ENCODE measurements at places on chromosomes 5 and 9.
A peak's percentile ranks its signal among the peaks of the same experiment; 100 is the strongest.

- DNase-seq = no peak
Measured at GRCh38 chr5:14464671-14465070, 116.9 kb upstream of the OTULINL start.

DNA sequence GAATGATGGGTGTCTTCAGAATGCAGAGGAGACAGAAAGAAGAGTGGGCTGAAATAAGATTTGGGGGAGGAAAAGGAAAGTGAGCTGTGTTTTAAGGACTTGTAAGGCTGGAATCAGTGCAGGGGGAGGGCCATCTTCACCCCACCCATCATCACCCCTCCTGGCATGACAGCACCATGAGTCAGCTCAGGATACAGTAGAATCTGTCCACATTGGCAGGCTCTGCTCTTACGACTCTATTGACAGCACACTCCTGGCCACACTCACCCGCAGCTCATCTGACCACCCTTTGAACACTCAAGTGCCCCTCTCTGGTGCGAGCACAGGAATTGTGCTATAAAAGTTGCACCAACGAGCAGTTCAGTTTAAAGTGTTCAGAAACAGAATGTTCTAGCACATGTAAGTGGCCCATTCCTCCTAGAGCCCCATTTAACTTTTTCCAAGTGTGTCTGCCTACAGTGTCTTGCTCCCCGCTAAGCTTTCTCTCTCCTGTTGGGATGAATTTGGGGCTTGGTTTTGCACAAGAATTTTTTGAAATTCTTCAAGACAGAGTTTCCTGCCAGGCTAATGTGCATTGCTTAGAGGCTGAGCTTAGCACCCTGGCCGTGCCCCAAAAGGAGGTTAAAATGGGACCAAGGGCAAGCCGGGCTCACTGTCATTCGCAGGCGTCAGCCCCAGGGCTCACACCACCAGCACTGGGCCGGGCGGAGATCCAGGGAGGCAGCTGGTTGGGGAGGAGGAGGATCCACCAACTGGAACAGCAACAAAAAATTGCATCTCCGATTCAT lies 12.0 kb downstream of the ADRA1B start:
- no peak for DNase-seq

DNA sequence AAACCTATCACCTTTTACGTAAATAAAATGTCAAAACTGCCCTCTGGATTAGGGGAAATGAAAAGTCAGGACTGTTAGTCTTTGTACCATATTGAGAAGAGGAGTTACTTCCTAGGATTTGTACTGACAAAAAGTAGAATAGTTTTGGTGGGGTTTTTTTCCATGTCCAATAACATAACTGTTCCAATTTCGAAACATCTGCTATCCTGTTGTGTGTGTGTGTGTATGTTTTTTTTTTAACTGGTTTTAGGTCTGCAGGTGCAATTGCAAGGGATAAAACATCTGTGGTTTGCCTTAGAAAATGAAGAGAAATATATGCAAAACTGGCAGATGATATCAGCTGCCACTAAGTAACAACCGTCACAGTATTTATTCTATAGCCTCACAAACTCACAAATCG lies 506.8 kb downstream of the NFIB start:
- no peak for DNase-seq

GRCh38 chr9:109027176-109027575 lies 13.9 kb upstream of the CTNNAL1 start:
- no peak for DNase-seq

GRCh38 chr5:175642998-175643397 lies 14.9 kb upstream of the HRH2 start:
- no peak for DNase-seq

DNA sequence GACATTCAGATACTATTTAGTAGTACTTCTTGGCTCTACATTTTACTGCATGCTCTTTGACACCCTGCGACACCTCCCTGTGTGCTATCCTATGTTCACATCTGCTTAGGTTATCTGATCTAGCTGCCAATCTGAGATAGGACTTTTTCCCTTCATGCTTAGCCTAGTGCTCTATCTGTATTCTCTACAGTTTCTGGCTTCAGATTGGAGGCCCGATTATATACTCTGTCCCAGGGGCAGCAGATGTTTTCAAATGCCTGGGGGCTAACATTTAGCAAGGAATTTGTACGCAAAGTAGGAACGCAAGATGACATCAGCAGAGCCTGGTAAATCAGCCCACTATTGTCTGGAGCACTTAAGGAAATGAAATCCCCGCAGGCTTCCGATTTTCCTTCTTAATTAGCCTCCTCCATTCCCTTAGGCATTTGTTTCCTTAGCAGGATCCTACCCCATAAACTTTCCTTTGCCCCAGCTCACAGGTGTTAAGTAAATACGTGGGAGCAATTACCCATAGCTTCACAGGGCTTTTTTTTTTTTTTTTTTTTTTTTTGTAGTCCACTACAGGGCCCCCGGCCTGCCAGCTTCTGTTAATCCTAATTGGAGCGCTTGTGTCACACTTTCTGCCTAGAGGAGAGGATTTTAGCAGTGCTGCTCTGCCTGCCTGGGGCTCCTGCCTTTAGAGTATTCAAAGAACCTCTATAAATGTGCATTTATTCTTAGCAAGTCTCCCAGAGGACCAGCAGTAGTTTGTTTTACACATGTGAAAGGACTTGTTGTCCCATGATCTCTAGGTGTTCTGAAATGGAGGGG lies 61.1 kb upstream of the LPAR1 start:
- peak; percentile 6 for DNase-seq

- no peak for DNase-seq
Measured at GRCh38 chr5:142952229-142952628, 182.1 kb downstream of the ARHGAP26 start.

DNA sequence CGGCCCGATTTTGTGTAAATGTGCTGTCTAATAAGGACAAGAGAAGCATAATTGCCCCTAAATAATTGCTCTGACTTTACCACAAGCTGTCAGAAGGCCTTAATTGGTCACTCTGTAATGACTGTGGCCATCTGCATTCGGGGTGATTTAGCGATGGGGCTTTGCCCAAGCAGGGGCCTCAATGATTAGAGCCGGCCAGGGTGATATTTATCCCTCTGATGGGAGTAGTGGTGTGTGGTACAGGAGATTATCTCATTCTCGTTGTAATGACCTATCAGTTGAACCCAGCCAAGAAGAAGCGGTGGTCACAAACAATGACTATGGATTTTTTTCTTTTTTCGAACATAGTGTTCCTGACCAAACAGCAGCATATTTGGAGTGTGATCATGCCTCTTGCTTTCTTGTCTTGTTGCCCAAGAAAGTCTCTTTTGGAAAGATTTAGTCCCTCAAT lies 72.0 kb upstream of the SAP30L start:
- DNase-seq = no peak

GRCh38 chr5:10941900-10942299 lies 180.9 kb upstream of the DAP start:
- DNase-seq = no peak

GRCh38 chr9:129885670-129886106 lies 50.4 kb downstream of the USP20 start:
- peak; percentile 96 for DNase-seq

GRCh38 chr5:135921388-135921787 lies 25.7 kb upstream of the IL9 start:
- no peak for DNase-seq

GRCh38 chr5:180350711-180351465 lies 2.2 kb downstream of the GFPT2 start:
- no peak for DNase-seq

DNA sequence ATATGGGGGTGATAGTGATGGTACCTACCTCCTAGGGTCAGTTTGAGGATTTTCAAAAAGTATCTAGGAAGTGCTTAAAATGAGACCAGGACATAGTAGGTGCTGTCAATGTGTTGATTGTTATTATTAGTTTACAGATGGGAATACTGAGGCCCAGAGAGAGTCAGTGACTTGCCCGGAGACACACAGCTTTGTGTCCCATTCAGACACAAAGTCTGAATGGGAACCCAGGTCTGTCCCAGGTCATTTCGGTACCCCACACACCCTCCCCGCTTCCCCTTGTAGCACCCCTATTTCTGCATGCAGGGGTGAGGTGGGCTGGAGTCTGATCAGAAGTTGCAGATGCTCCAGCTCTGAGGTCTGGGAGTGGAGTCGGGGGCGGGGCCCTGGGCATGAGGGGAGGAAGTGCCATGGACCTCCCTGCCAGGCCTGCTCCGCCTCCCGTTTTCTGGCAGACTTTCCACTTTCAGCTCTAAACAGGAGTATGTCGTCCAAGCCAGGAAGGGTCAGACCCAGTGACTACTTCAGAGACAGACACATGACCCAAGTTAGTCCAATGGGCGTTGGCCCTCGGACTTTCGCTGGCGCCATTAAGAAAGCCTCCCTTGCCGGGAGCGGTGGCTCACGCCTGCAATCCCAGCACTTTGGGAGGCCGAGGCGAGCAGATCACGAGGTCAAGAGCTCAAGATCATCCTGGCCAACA lies 3.2 kb upstream of the DBN1 start:
- DNase-seq = no peak

DNA sequence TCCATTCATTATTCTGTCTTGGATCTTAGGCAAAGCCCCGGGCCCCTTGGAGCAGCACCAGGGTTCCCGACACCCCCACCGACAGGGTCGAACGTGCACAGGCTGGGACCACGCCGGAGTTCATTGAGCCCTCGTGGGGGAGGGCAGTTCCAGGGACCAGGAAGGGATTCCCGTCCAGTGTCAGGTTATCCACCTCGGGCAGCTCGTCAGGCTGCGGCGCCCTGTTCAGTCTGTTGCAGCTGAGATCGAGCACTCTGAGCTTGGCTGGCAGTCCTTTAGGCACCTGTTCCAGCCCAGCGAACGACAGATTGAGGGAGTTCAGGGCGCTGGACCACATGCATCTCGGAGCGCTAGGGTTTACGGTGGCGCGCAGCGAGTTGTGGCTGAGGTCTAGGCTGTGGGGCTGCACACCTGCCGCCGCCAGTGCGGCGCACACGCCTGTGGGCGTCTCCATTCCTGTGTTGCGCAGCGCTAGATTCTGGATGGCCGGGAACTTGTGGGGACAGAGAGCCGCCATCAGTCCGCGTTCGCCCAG lies 1.1 kb downstream of the CD14 start:
- DNase-seq = no peak

DNA sequence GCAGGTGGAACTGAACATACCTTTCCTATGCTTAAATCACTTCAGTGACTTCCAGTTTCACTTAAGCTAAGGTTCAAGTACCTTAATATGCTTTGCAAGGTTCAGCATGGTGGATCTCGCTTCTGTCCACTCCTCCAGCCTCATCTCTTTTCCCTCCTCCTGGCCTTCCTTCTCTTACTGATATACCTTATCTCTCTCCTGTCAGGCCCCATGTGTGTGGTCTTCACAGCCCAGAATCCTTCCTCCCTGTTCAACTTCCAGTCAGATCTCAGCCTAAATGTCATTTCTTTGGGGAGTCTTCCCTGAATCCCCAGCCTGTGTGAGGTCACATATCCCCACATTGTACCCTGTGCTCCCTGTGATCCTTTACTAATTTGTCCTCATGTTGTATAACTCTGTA lies 87.7 kb downstream of the ANGPTL2 start:
- no peak for DNase-seq

DNA sequence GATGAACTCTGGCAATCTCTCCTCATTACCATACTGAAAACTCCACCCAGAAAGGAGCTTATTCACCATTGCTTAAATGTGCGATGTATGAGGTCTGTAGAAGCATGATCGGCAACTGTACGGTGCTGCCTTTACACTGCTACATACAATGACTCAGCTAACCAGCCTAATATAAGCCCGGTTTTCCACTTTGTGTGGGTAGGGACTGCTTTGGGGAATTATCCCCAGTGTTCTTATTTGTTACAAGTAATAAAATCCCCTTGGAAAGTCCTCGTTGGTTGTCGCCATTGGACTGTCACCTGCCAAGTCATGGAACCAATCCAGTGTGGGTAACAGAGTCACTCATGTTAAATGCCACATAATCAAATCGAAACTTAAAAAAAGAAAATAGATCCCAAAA lies 23.5 kb upstream of the TENT2 start:
- DNase-seq = no peak

- DNase-seq = peak; percentile 62
Measured at GRCh38 chr5:15013654-15014463, 142.3 kb upstream of the ANKH start.

- DNase-seq = no peak
Measured at GRCh38 chr5:35239476-35239875, 9.2 kb upstream of the PRLR start.

DNA sequence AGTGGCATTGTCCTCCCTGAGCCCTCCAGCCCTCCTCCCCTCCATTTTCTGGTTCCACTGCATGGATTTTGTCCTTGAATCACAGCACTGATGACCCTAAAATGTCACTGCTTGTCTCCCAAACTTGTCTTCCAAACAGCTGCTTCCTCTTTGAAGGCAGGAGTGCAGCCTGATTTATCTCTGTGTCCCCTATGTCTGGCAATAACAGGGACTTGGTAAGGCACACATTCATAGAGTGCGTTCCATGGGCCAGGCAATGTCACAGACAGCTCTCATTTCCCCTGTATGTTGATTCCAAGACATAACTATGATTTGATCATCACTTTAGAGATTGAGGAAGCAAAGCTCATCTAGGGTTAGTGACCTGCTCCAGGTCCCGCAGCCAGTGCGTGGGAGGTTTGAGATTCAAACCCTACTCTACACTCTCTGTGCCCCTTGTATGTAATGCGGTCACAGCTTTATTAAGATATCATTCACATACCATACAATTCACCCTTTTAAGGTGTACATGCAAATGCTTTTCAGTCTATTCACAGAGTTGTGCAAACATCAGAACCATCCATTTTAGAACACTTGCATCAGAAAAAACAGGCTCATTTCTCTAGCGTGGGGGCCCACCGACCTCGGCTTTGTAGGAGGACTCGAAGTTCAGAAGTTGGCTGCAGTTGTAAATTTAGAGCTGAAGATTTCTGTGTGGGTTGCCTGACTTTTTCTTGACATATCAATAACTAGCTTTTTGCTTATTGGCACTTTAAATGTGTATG lies 28.4 kb upstream of the BOD1 start:
- DNase-seq = no peak
